Right kidney (tissue), 9 donors: ENCODE measurements at places on chromosomes 6 and 20.
A peak's percentile ranks its signal among the peaks of the same experiment; 100 is the strongest.

- no peak for DNase-seq
Measured at GRCh38 chr6:31037682-31038081, 27.4 kb downstream of the MUC22 start.

- DNase-seq: peak; percentile 88
Measured at GRCh38 chr6:150068720-150069648, at the start of gene ULBP3. Gene ULBP3, minus strand, starts transcription at chr6:150069121. Its CDS starts 55 bp downstream, at chr6:150069066.

- no peak for DNase-seq
Measured at GRCh38 chr20:46119547-46119946, 1.4 kb downstream of the CD40 start.

DNA sequence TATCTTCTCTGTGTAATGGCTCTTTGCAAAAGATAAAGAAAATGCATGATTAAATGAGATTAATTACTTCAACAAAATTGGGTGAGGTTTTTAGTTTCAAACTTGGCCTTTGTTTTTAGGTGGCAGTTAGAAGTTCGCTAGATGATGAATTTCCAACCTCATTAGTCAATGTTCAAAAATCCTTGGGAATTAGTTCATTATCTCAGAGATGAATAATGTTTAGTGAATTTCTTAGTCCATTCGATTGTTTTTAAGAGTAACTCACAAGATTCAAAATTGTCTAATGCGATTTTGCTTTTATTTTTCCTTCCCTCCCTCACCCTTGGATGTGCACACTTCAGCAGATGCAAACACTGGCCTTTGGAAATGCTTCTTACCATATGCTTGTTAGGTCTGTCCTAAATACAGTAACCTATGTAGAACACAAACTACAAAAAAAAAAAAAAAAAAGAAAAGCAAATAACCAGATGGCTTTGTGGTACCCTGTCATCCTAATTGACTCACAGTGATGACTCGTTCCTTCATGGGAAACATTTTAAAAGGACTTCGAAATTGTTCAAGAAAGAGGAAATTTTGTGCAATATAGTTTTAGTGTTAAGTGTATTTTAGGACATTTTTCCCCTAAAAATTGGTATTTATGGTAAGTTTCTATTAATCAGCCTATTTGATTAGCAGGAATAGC, 66.7 kb downstream of the FAM229B start:
- no peak for DNase-seq

DNA sequence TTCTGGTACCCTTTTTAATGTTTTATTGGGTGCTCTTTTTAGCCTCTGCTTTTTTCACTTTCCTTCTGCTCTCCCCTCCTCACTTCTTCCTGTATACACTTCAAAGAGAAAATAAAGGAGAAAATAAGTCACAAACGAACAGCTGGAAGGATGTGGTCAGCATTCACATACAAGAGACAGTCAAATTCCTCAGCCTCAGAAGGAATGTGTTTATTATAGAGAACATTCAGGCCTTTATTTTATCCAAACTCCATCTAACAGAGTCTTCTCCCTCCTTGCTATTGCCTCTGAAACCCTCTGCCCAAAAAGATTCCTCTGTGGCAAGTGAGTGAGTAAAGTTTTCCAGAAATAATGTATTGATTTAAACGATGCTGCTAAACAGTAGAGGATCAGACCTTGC, 490.4 kb downstream of the FRK start:
- no peak for DNase-seq

- DNase-seq: no peak
Measured at GRCh38 chr6:39770446-39770845, 21.7 kb upstream of the DAAM2 start.
